Mammary epithelial cell (primary cell): ENCODE measurements at places on chromosomes 7 and 10.

DNA sequence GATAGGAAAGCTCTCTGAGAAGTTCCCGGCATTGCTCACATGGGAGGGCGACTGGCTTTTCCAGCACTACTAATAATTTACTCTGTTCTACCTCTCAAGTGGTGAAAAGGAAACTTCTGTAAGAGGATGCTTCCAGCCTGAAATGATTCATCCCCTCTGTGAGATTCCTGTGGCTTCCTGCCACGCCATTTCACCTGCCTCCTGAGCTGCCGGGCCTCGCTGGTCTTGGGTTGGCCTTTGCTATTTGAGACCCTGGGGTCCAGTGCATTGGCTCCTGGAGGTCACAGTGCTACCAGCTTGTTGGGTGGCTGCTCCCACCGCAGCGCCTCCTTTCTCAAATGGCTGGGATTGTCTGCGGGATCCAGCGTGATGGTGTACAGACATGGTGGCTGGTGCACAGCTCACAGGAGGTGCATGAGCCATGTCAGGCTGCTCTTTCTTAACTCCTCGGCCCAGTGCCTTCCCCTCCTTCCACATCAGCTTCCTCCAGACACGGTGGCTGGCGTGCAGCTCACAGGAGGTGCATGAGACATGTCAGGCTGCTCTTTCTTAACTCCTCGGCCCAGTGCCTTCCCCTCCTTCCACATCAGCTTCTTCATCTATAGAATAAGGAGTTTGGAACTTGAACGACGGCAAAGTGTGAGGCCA, 42.9 kb upstream of the PCBD1 start:
- peak; percentile 79 for DNase-seq

DNA sequence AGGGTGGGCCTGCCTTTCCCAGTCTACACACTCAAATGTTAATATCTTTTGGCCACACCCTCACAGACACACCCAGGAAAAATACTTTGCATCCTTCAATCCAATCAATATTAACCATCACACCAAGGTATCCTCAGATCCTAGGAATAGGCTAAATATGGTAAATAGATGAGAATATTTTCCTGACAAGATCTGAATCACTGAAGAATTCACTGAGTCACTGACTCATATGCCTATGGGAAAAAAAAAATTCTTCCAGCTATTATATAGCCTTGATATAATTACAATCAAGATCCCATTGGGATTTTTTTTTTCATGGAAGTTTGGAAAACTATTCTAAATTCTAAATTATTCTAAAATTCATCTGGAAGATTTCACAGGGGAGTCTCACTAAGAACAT, 65.8 kb downstream of the INHBA start:
- DNase-seq: peak; percentile 7

GRCh38 chr7:16634271-16634738, 11.2 kb downstream of the ANKMY2 start:
- DNase-seq: no peak

DNA sequence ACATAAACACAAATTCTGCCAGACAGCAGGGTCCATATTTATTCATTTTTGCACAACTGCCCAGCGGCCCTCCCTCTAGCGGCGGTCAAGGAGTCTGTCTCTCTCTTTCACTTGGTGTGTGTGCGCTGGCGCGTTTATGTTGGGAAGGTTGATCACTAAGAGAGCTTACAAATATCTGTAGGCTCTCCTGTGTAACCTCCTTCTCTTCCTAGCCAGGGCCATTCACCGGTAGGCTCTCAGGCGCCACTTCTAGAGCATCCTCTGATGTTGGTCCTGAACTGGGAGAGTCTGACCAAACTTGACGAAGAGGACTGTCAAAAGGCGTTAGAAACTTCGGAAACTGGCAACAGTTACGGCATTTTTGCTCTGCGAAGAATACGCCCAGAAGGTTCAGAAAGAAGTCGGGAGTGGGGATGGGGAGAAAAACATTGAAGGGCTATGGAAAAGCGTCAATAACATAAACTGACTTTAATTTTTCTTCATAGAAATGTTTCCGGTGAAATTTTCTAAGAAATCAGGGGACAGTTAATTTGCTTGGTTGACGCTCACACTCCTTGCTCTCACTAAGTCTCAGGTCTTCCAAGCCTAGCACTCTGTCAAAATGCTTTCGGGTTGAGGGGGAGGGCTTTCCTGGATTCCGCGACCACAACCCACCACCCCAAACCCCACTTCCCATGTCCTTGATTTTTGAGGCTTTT, 731.1 kb downstream of the ZWINT start:
- no peak for DNase-seq

- DNase-seq: no peak
Observed at GRCh38 chr10:7267142-7267541, 143.7 kb downstream of the SFMBT2 start.

DNA sequence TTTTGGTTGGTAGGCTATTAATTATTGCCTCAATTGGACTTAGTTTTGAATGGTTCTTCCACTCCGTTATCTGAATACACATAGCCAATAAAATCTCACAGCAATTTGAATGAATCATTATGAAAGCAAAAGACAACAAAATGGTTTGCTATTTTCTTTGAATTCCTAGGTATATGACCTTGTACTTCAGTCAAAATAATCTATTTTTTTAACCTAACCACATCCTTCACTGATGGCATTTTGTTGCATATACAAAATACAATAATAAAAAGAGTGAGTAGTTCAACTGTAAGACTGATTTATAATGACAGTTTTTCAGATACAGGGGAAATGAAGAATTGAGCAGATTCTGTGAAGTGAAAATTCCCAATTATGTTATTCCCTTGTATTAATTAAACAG, 433.1 kb downstream of the HTR7 start:
- DNase-seq: peak; percentile 33

GRCh38 chr7:1893036-1893435, 223.0 kb downstream of the ELFN1 start:
- DNase-seq: no peak

DNA sequence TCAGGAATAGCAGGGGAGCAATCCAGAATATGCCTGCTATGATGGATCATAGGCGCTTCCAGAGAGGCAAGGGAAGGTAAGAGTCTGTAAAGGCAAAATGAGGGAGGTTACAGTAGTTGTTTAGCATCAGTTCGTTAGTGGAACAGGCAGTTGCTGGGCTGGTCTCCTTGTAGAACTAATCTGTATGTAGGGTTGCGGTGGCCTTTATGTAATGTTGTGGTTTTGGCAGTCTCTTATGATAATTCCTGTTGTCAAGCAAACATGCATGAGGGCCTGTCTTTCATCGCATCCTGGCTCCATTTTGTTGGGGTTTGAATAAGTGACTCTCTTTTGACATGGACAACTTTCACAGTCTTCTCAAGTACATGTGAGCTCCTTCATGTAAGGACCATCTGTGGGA, 427.8 kb upstream of the LRGUK start:
- no peak for DNase-seq

DNA sequence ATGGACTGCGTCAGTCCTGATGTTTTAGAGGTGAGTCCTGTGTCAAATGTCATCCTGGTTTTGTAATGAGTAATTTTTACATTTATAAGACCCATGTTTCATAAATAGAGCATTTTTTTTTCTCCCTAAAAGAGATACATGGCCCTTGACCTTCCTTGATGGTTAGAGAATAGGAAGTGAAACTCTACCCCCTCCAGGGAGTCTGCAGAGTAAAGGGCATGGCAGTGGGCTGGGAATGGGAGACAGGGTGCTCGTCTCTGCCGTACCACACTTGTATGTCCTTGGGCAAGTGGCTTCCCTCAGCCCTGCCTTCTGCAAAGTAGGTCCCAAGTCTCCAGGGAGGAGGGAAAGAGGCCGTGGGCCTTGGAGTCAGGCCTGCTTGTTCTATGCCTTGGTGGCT, 63.9 kb downstream of the WDFY4 start:
- DNase-seq: no peak

- no peak for DNase-seq
Observed at GRCh38 chr7:123652406-123652805, 3.3 kb upstream of the LMOD2 start.

GRCh38 chr7:20539201-20539600, 76.3 kb upstream of the ABCB5 start:
- no peak for DNase-seq

DNA sequence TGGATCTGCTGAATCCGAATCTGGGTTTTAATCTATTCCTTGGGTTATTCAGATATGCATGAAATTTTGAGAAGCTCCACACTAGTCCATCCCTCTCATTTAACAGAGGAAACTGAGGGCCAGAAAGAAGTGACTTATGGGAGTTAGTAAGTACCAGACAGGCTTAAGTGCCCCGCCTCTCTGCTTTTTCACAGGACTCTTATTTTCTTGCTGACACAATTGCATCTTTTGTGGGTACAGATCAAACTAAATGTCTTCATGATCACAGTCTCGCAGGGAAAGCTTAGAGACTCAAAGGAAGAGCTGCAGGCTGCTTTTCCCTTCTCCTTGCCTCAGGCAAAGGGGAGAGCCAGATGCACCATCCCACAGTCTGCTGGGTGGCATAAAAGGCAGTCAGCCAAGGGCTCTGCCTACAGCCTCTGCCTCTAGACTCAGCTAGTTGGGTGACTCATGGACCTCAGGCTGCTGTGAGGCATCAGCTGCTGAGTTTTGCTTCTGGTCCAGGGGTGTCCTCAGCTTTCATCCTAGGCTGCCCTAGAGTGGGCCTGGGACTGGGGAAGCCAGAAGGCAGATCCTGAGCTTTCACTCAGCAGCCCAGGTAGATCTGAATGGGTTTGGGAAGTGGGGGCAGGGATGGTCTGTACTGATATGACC, 11.6 kb downstream of the GOLGA7B start:
- peak; percentile 93 for DNase-seq

DNA sequence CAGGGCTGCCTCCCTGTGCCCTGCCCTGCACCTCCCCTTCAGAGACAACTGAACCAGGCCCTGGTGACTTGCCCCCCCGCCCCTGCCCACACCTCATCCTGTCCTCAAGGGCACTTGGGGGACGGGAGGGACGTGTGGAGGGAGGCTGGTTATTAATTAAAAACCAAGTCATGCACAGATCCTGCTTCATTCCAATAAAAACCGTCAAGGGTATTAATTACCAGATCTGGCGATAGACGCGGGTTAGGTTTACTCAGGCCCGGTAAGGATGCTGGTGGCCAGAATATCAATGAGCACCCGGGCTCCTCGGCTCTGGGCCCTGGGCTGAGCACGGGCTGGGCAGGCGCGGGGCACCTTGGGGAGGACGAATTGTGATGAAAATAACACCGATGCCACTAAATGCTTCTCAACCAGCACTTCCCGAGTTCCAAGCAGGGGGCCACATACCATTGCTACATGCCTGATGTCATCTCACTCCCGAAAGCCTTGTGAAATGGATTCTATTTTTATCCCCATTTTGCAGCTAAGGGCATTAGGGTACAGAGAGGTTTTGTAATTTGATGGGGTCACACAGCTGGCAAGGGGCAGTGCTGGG, 24.5 kb upstream of the GTF2IRD1 start:
- DNase-seq: no peak

GRCh38 chr10:89210794-89211425, 3.8 kb upstream of the CH25H start:
- no peak for DNase-seq

- DNase-seq: peak; percentile 26
Observed at GRCh38 chr7:103915680-103916357, 73.6 kb downstream of the RELN start.

- no peak for DNase-seq
Observed at GRCh38 chr7:158291998-158292397, 295.6 kb downstream of the PTPRN2 start.

GRCh38 chr10:48314107-48314506, 7.6 kb downstream of the MAPK8 start:
- no peak for DNase-seq

GRCh38 chr10:60396766-60397165, 7.1 kb upstream of the ANK3 start:
- DNase-seq: no peak

DNA sequence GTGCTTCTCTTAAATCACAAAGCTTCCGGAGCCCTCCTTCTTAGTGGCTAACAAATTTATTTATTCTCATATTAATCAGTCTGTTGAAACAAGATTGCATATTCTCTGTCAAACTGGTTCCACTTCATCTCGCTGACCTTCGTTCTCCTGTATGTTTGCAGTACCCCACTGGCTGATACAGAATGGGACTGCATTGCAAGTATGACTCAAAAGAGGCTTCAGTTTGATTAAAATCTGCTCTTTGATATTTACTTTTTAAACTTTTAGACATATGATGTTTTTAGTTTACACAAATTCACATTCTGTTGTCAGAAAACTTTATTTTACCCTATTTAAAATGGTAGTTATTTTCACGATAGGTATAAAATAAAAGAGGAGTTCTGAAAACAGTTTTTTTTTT, 14.3 kb upstream of the ARHGAP12 start:
- no peak for DNase-seq

DNA sequence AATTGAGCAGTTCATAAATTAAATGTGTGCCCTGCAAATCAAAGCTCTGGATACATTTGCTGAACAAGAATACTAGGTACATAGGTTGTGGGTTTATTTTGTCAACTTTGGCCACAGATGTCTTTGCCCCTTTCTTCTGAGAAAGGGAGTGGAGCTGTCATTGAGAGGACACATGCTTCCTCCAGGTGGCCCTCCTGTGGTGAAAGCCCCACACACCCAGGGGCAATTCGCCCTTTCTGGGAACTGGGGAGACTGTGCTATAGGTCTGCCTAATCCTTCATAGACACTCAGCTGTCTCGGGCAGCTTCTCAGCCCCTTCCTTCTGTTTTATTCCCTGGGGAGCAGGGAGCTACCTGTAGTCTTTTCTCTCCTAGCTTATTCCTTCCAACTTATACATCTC, 605.7 kb upstream of the DPP6 start:
- DNase-seq: no peak

DNA sequence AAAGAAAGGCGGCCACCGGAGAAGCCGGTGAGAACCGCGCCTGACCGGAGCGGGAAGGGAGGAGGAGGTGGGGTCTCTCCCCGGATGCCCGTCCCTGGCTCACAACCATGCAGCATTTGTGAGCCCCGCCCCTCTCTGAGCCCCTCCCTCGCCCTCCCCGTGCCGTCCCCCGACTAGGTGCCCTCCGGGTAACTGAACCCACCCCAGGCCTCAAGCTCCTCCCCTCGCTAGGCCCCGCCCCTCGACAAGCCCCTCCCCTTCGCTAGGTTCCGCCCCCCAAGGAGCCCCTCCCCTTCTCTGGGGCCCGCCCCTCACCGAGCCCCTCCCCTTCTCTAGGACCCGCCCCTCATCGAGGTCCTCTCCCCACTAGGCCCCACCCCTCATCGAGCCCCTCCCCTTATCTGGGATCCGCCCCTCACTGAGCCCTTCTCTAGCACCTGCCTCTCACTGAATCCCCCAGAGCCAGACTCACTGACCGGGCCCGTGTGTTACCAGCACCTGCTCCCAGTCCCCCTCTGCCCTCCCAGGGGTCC, 42.2 kb upstream of the HSPB1 start:
- DNase-seq: no peak

DNA sequence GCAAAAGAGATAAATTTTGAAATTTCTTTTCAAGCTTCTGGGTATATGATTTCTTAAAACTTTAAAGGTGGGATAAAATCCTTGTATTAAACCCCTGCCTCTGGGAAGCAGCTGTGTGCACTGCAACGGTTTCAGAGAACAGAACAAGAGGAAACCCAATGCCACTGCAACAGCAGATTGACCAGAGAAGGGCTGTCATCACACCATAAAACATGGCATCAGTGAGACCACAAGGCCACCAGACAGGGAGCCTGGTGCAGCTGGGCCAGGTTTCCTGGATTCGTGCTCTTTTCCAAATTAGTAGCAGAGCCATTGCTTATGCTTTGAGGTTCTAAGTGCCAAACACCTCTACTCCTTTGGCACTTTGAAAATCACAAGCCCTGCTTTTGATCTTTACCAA, 152.4 kb downstream of the PRPF18 start:
- DNase-seq: no peak

- DNase-seq: no peak
Observed at GRCh38 chr7:23121165-23121564, 15.6 kb downstream of the KLHL7 start.

- no peak for DNase-seq
Observed at GRCh38 chr7:132456418-132456817, 119.9 kb downstream of the PLXNA4 start.

- peak; percentile 47 for DNase-seq
Observed at GRCh38 chr10:97573021-97573420, 442 bp downstream of the ANKRD2 start.
